GM23248 (cell line): ENCODE measurements at places on chromosomes 6 and 20. TPM values are rescaled to one million over a fixed set of nuclear protein-coding genes. Genes with fewer than 3 reads are reported as not detected.
A peak's percentile ranks its signal among the peaks of the same experiment; 100 is the strongest.

DNA sequence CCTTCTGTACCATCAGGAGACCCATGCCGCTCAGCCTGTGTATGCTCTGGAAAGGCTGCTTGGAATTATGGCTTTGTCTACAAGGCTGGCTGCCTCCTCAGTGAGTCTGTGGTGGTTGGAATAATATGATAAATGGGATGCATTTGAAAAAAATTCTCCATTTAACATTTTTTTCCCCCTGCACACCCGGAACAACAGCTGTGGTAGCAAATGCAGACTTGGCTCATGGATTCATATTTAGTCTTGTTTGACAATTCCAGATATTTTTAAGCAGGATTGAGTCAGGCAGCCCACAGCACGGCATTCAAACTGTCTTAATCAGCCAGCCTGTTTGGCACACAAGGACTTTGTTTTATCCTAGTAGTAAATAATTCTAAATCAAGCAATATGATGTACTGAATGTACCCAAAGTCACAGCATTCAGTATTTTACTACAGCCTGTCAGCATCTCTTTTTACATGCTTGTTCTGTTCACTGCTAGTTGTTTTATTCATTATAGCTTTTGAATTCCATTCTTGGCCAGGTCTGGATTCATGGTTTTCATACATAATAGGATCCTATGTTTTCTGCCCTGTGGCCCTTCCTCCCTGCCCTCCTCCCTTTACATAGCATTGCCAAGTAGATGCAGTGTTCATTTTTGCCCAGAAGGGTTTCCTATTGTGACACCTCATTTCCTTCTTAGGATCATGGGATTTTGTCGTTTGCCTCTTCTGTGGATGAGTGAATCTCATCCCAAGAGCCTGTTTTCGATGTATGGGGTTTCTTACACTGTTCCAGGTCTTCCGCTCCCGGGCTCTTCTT is 68.1 kb downstream of the LRRC1 start:
- H3K27me3 ChIP-seq = no peaks in the 10 kb centered on the region
- peak; percentile 80 for DNase-seq
- H3K4me3 ChIP-seq = no peak overlapping the region

DNA sequence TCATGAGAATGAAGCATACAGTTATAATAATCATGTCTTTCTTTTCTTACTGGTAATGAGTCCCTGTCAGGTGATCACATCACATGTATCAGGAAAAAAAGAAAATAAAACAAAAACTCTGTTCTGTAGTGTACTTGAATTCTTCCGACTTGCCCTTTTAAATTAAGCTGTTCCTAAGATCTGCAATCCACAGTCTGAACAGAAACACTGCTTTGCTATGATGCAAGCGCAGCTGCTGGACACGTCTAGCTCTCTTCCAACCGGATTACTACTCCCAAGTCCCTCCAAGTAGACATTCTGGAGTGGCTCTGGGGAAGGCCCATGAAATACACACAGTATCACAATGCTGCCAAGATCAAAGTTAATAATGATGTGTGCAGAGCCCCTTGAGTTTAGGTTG is 83.7 kb downstream of the FYN start:
- H3K4me1 ChIP-seq = peaks cover 31% of the 10 kb centered on the region
- H3K27ac ChIP-seq = peak overlapping the region; percentile 9; the same call in 1 of the 2 replicates
- no peaks in the 10 kb centered on the region for H3K36me3 ChIP-seq
- DNase-seq = peak; percentile 71
- no peak overlapping the region for H3K4me3 ChIP-seq
- H3K27me3 ChIP-seq = no peaks in the 10 kb centered on the region

DNA sequence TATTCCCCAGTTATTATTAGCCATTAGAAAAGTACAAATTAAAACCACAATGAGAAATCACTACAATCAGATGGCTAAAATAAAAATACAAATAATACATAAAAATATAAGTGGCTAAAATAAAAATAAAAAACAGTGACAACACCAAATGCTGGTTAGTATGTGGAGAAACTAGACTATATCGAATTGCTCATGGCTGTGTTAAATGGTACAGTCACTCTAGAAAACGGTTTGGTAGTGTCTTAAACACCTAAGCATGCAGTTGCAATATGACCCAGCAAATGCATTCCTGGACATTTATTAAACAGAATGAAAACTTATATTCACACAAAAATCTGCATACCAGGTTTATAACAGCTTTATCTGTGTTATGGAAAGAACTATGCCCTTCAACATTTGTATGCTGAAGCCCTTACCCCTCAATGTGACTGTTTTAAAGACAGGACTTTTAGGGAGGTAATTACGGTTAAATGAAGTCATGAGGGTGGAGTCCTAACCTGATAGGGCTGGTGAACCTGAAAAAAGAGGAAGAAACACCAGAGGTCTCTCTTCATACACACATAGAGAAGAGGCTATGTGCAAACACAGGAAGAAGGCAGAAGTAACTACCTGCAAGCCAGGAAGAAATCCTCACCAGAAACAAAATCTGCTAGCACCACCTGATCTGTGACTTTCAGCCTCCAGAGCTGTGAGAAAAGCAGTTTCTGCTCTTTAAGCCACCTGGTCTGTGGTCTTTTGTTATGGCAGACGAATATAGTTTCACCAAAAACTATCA is 84.9 kb downstream of the ASCC3 start:
- no peak overlapping the region for H3K27ac ChIP-seq
- no peak for DNase-seq
- peaks cover 18% of the 10 kb centered on the region for H3K36me3 ChIP-seq

GRCh38 chr6:90219209-90219985 is 77.2 kb downstream of the BACH2 start:
- no peaks in the 10 kb centered on the region for H3K36me3 ChIP-seq
- no peaks in the 10 kb centered on the region; the same call in 1 of the 2 replicates for H3K27me3 ChIP-seq
- peak overlapping the region; percentile 43 for H3K4me3 ChIP-seq

GRCh38 chr6:70396163-70396562 is 17.1 kb upstream of the FAM135A start:
- H3K27me3 ChIP-seq = peaks cover 19% of the 10 kb centered on the region
- no peak for DNase-seq
- no peak overlapping the region for H3K27ac ChIP-seq
- H3K4me3 ChIP-seq = no peak overlapping the region
- no peaks in the 10 kb centered on the region for H3K4me1 ChIP-seq

DNA sequence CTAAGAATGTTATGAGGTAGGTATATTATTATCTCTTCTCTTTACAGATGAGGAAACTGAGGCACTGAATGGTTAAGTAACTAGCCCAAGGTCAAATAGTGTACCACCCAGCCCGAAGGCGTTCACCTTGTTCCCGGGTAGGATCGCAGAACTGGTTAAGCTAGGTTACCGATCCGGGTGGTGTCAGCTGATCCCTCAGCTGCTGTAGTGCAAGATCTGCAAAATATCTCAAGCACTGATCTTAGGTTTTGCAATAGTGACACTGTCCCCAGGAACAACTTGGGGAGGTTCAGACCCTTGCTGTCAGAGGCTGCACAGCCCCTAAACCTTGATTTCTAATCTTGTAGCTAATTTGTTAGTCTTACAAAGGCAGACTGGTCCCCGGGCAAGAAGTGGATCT is 28.1 kb downstream of the SLC52A3 start:
- 0 out of 2 replicates have a peak, but pooled peaks cover 21% of the 10 kb centered on the region for H3K27me3 ChIP-seq
- no peak for DNase-seq
- H3K36me3 ChIP-seq = no peaks in the 10 kb centered on the region
- H3K27ac ChIP-seq = no peak overlapping the region
- no peak overlapping the region for H3K4me3 ChIP-seq

DNA sequence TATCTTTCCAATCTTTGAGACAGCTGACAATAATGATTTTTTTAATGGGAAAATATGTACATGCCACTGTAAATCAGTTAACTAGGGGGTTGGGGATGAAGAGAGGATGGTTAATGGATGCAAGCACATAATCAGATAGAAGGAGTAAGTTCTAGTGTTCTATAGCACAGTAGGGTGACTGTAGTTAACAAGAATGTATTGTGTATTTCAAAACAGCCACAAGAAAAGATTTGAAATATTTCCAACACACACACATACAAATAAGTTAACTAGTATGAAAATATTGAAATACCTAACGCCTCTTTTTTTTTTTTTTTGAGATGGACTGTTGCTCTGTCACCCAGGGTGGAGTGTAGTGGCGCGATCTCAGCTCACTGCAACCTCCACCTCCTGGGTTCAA is 153.4 kb upstream of the SALL4 start:
- DNase-seq = peak; percentile 38
- no peaks in the 10 kb centered on the region for H3K27me3 ChIP-seq
- 0 out of 2 replicates have a peak, but pooled peaks cover 3% of the 10 kb centered on the region for H3K4me1 ChIP-seq

DNA sequence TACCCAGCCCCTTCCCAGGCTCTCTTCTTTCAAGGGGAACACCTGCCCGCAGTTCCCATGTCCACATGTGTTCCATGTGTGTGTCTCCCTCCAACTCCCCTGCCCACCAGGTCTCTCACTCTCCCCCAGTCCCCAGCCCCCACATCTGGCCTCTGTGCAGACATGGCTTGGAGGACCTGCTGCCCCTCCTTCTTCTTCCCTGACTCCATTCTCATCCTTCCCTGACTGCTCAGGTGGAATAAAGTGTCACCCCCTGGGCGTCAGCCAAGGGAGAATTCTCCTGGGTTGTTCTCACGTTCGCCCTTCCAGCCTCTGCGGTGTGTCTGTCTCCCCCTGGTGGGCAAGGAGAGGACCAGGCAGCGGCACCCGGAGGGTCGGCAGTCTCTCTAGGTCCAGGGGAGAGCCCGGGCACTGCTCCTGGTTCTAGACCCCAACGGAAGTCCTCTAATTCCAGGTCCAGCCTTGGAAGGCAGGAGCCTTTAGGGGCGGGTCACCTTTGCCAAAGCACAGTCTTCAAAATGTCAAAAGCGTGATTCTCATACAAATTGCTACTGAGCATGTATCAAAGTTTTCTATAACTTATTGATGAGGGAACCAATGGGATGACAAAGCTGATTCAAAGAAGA is 50.5 kb downstream of the EBF4 start:
- no peaks in the 10 kb centered on the region for H3K4me1 ChIP-seq
- H3K4me3 ChIP-seq = no peak overlapping the region
- H3K27me3 ChIP-seq = peaks cover 21% of the 10 kb centered on the region

- H3K4me3 ChIP-seq = no peak overlapping the region
- no peak overlapping the region for H3K27ac ChIP-seq
- H3K4me1 ChIP-seq = peaks cover 14% of the 10 kb centered on the region
- 0 out of 2 replicates have a peak, but pooled peaks cover 8% of the 10 kb centered on the region for H3K36me3 ChIP-seq
- no peak for DNase-seq
These were observed 41.4 kb downstream of the BCL2L1 start for GRCh38 chr20:31681128-31681727.

DNA sequence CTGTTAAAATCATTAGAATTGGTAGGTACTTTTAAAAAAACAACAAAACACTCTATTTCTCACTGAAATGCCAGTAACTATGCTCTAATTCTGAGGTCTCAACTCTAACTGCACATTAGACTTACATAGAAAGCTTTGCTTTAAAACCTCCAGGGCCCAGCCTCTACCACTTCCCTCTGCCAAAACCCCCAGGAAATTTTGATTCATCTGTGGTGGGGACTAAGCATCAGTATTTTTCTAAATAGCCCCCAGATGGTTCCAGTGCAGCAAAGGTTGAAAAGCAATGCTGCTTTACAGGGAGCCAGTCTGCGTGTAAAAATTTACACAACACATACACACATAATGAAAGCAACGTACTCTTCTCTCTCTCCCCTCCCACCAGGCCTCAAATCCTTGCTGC is 3.8 kb downstream of the TBC1D32 start:
- no peak overlapping the region for H3K27ac ChIP-seq
- no peaks in the 10 kb centered on the region for H3K27me3 ChIP-seq
- DNase-seq = no peak
- H3K4me1 ChIP-seq = peaks cover 4% of the 10 kb centered on the region; the same call in 1 of the 2 replicates
- H3K36me3 ChIP-seq = no peaks in the 10 kb centered on the region

The SPATS1 gene
- not detected in 2 replicates for total RNA-seq

The PPP1R3G gene
- total RNA-seq = 1.5 and 2.6 TPM in 2 replicates

The SIRPB1 gene
- total RNA-seq = 0.38 and 0.54 TPM in 2 replicates
